Activated naive CD4-positive, alpha-beta T cell treated with anti-CD3 and anti-CD28 coated beads, Interleukin-2, amount 10 ng/mL, durations not matched to agents 7 days and 5 days (primary cell): ENCODE measurements at places on chromosomes 2 and 18.

- no peak overlapping the region for H3K4me3 ChIP-seq
- H3K4me1 ChIP-seq: peaks cover 11% of the 10 kb centered on the region
- H3K36me3 ChIP-seq: no peaks in the 10 kb centered on the region
- H3K27me3 ChIP-seq: peaks cover 88% of the 10 kb centered on the region
- peak; percentile 30 for DNase-seq
- no peak overlapping the region for H3K27ac ChIP-seq
Observed at GRCh38 chr2:238160206-238161129, 1.7 kb downstream of the ERFE start.

- DNase-seq: no peak
- H3K27ac ChIP-seq: no peak overlapping the region
- H3K36me3 ChIP-seq: peaks cover 34% of the 10 kb centered on the region
- H3K27me3 ChIP-seq: no peaks in the 10 kb centered on the region
- H3K4me3 ChIP-seq: no peak overlapping the region
Observed at GRCh38 chr2:175103191-175103590, 64.8 kb downstream of the ATF2 start.

DNA sequence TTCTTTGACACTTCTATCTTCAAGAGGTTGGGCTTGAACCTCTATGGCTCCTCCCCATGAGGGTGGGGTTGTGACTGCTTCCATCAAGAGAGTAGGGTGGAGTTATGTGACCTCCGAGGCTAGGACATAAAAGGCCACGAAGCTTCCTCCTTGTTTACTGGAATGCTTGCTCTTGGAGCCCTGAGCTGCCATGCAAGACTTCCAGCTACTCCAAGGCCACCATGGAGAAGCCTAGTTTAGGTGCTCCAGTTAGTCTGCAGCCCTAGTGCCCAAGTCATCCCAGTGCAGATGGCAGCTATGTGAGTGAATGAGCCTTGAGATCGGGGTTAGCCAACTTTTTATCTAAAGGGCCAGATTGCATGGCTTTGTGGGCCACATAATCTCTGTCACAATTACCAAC, 2.4 kb upstream of the MERTK start:
- no peak overlapping the region for H3K4me3 ChIP-seq
- H3K27ac ChIP-seq: no peak overlapping the region
- H3K36me3 ChIP-seq: no peaks in the 10 kb centered on the region
- peaks cover 59% of the 10 kb centered on the region for H3K27me3 ChIP-seq
- H3K4me1 ChIP-seq: peaks cover 15% of the 10 kb centered on the region
- DNase-seq: no peak

GRCh38 chr2:9594366-9595054, 36.3 kb downstream of the YWHAQ start:
- H3K4me3 ChIP-seq: no peak overlapping the region
- peaks cover 50% of the 10 kb centered on the region for H3K36me3 ChIP-seq
- H3K4me1 ChIP-seq: peaks cover 36% of the 10 kb centered on the region
- H3K27ac ChIP-seq: peak overlapping the region; percentile 2
- no peaks in the 10 kb centered on the region for H3K27me3 ChIP-seq

GRCh38 chr2:73823916-73824523, 4.7 kb upstream of the STAMBP start:
- H3K36me3 ChIP-seq: peaks cover 2% of the 10 kb centered on the region
- peaks cover 7% of the 10 kb centered on the region for H3K27me3 ChIP-seq
- H3K4me3 ChIP-seq: no peak overlapping the region
- DNase-seq: peak; percentile 43

DNA sequence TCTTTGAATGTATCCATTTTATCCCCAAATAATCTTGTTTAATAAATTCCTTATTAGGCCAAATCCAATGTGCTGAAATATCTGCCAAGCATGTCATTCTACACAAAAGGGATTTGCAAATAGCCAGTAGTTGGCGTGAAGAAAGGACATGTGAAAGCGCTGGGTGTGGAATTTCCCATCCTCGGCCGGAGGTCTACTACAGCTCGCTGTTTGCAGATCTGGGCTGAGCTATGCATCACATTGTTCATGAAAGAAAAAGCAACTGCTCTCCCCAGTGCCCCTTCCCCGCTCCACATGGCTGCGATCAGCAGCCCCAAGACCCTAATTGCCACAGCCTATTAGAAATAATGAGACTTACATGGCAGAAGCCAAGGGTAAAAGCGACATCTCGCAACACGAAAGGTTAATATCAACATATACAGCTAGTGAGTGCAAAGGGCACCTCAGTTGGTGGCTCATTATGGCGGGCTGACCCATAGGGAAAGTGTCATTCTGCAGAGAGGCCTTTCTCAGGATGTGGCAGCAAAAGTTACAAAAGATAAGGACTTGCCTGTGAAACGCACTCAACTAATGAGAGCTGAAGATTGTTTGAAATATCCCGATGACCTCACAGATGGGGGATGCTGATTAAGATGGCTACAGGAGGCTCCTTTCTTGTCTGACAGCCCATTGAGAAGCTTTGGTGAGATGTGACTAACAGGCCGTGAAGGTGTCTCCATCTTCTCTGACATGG, 126.9 kb upstream of the CYP1B1 start:
- no peak for DNase-seq
- no peaks in the 10 kb centered on the region for H3K36me3 ChIP-seq
- no peak overlapping the region for H3K4me3 ChIP-seq
- no peaks in the 10 kb centered on the region for H3K4me1 ChIP-seq
- H3K27ac ChIP-seq: no peak overlapping the region

GRCh38 chr2:46935071-46935470, 19.5 kb upstream of the MCFD2 start:
- peaks cover 5% of the 10 kb centered on the region for H3K36me3 ChIP-seq
- H3K4me3 ChIP-seq: no peak overlapping the region
- DNase-seq: no peak
- no peak overlapping the region for H3K27ac ChIP-seq
- peaks cover 12% of the 10 kb centered on the region for H3K4me1 ChIP-seq
- no peaks in the 10 kb centered on the region for H3K27me3 ChIP-seq

GRCh38 chr2:178256382-178257042, 62.2 kb downstream of the OSBPL6 start:
- no peak for DNase-seq
- no peaks in the 10 kb centered on the region for H3K4me1 ChIP-seq
- H3K4me3 ChIP-seq: no peak overlapping the region
- H3K27me3 ChIP-seq: no peaks in the 10 kb centered on the region
- no peaks in the 10 kb centered on the region for H3K36me3 ChIP-seq

- H3K27ac ChIP-seq: no peak overlapping the region
- H3K36me3 ChIP-seq: no peaks in the 10 kb centered on the region
- H3K4me1 ChIP-seq: no peaks in the 10 kb centered on the region
Observed at GRCh38 chr18:9719421-9719981, 11.4 kb downstream of the RAB31 start.

DNA sequence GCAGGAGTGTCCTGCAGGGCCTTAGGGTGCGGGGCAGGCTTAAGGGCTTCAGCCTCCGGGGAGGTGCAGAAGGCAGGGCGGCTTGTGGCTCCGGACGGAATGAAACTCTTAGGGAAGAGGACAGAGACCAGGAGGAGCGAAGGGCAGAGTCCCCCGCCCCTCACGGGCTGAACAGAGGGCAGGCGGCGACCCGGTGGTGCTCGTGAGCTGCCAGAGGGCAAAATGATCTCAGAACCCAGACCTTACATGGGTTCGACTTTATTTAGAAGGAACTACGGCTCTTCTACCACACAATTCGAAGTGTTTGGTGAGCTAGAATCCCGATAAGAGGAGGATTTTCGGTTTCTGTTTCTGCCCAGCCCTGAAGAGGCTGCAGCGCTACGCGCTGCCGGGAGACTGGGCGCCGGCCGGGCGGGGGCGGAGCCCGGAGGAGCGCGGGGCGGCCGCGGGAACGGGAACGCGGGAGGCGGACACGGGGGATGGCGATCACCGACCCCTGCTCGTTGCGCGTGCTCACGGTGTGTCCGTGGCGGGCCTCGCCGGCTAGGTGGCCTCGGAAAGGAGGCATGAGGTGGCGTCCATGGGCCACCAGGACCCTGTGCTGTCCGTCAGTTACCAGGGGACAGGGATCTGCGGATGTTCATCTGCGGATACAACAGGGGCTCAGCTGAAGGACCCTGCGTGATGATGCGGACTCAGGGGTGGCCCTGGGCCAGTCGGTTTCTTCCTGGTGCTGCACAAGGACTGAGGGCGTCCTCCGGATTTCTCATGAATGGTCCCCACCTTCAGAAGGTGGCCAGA, 4.2 kb upstream of the SP100 start:
- peak; percentile 80 for DNase-seq
- H3K4me1 ChIP-seq: peaks cover 86% of the 10 kb centered on the region
- no peaks in the 10 kb centered on the region for H3K27me3 ChIP-seq
- peaks cover 20% of the 10 kb centered on the region for H3K36me3 ChIP-seq
- peak overlapping the region; percentile 90 for H3K4me3 ChIP-seq
- peak overlapping the region; percentile 97 for H3K27ac ChIP-seq

GRCh38 chr2:240143276-240143675, 2.8 kb upstream of the OTOS start:
- no peaks in the 10 kb centered on the region for H3K36me3 ChIP-seq
- DNase-seq: no peak
- H3K4me3 ChIP-seq: no peak overlapping the region
- peaks cover 20% of the 10 kb centered on the region for H3K27me3 ChIP-seq
- no peaks in the 10 kb centered on the region for H3K4me1 ChIP-seq

- H3K27me3 ChIP-seq: no peaks in the 10 kb centered on the region
- H3K4me3 ChIP-seq: no peak overlapping the region
- H3K36me3 ChIP-seq: peaks cover 33% of the 10 kb centered on the region
Observed at GRCh38 chr2:223863491-223863890, 26.1 kb upstream of the AP1S3 start.

GRCh38 chr18:31884020-31884419, 58.9 kb downstream of the TRAPPC8 start:
- no peaks in the 10 kb centered on the region for H3K27me3 ChIP-seq
- peaks cover 3% of the 10 kb centered on the region for H3K4me1 ChIP-seq
- no peak for DNase-seq
- no peak overlapping the region for H3K4me3 ChIP-seq
- peaks cover 69% of the 10 kb centered on the region for H3K36me3 ChIP-seq

DNA sequence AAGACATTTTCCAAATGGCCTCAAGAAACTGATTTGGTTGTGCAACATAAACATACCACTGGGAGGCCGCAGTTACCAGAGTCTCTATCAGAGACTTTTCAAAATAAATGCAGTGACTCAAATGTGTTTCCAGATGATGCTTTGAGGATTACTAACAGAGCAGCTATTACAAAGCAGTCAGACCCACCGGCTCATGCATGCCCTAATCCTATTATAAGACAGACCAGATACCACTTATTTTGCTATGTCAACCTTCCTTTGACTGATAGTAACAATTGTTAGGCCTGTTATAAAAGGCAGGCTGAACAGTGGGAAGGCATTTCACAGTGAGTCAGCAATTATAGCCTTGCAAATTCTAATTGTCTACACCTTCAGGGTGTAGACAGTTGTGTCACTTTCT, 217.7 kb downstream of the LRRTM1 start:
- DNase-seq: no peak
- no peaks in the 10 kb centered on the region for H3K36me3 ChIP-seq
- no peak overlapping the region for H3K27ac ChIP-seq
- no peak overlapping the region for H3K4me3 ChIP-seq
- H3K27me3 ChIP-seq: no peaks in the 10 kb centered on the region
- H3K4me1 ChIP-seq: no peaks in the 10 kb centered on the region

GRCh38 chr2:3535794-3536681, 16.7 kb upstream of the ADI1 start:
- H3K4me1 ChIP-seq: peaks cover 5% of the 10 kb centered on the region
- peak overlapping the region; percentile 70 for H3K4me3 ChIP-seq
- no peak for DNase-seq
- no peaks in the 10 kb centered on the region for H3K27me3 ChIP-seq
- peaks cover 3% of the 10 kb centered on the region for H3K36me3 ChIP-seq

DNA sequence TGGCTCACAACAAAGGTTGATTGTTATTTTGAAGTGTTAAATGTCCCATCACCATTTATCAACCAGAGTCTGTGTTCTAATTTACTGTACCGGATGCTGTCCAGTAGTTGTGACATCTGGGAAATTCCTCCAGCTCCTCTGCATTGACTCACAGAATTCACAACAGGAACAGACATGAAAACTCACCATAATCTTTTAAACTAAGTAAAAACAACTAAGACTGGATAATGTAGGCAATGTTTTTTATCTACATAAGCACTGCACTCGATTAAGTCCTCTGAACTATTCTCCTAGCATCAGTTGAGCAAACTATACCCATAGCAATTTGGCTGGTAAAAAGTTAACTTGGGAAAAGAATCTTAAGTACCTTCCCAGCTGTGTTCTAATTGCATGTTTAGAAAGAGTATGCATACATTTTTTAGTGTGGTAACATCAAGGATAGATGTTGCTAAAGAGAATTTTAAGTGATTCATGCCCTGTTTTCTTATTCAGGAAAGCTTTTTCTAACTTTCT, 42.9 kb upstream of the MYO1B start:
- DNase-seq: no peak
- H3K27ac ChIP-seq: no peak overlapping the region
- H3K36me3 ChIP-seq: peaks cover 3% of the 10 kb centered on the region
- peaks cover 44% of the 10 kb centered on the region for H3K4me1 ChIP-seq
- no peak overlapping the region for H3K4me3 ChIP-seq

DNA sequence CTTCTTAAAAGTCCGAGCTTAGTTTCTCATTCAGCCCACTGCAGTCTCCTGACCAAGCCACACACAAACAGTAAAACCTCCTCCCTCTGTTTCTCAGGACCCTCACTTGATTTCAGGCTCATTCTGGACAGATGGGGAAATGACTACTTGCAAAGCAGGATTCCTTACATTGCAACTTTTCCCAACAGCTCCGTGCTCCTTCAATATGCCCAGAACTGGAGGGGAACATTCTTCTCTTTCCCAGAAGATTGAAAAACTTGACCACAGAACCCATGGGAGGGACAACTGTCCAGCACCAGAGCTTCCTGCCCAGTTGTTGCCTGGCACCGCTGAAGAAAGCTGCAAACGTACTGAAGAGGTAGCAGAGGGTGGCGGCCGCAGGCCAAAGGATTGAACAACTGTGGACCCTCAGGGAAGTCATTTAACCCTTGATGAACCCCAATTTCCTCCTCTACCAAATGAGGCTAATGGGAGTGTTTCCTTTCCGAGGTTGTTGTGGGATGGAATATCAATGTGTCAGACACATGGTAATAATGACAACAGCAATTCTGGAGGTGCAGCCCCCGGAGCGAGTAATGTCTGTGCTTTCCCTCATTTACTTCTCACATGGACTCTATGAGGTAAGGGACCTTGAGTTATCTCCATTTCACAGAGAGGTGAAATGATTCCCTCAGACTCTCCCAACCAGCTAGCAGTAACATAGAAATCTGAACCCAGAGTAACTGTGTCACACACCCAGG, 25.0 kb downstream of the BCL11A start:
- peaks cover 35% of the 10 kb centered on the region for H3K27me3 ChIP-seq
- H3K4me3 ChIP-seq: no peak overlapping the region
- H3K36me3 ChIP-seq: no peaks in the 10 kb centered on the region
- H3K27ac ChIP-seq: no peak overlapping the region
- no peaks in the 10 kb centered on the region for H3K4me1 ChIP-seq
- no peak for DNase-seq

DNA sequence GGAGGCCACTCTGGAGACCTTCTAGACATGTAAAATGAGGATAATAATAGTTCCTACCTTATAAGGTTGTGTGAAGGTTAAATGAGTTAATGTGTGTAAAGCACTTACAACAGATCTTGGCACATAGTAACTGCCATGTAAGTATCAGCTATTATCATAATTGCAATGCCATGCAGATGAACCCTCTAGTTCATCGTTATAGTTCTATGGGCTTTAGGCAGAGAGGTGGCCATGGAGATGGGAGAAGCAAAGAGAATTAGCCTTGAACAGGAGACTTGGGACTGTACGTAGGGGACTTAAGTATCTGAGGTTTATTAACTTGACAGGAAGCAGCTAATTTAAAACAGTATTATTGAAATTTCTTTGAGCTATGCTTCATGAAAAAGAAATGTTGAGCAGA, 151.8 kb downstream of the PIK3C3 start:
- no peaks in the 10 kb centered on the region for H3K4me1 ChIP-seq
- no peak overlapping the region for H3K27ac ChIP-seq
- H3K36me3 ChIP-seq: no peaks in the 10 kb centered on the region
- no peaks in the 10 kb centered on the region for H3K27me3 ChIP-seq
- H3K4me3 ChIP-seq: no peak overlapping the region
- no peak for DNase-seq
